ENCODE measurements at places on chromosomes 7 and 10.
A peak's percentile ranks its signal among the peaks of the same experiment; 100 is the strongest.

- DNase-seq: peak; percentile 91
Observed at GRCh38 chr7:17663061-17663675, 277.1 kb downstream of the SNX13 start.

- no peak for DNase-seq
Observed at GRCh38 chr10:19845503-19846368, 29.5 kb downstream of the PLXDC2 start.

DNA sequence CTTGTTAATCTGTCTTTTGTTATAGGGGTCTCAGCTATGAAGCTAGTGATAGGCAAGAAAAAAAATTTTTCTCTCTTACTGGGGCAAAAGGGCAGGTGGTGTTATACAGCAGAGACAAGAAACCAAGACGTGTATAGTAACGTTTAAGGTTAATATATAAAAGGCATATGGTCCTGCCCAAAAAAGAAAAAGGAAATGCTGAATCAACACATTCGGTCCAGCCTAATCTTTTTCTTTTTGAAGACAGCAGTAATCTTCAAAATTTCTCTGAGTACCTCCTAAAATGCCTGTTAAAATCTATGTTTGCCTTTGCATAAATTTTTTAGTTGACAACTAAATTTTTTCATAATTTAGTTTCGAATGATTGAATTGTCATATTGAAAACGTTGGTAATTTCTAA is 54.5 kb downstream of the P4HA1 start:
- DNase-seq: no peak

DNA sequence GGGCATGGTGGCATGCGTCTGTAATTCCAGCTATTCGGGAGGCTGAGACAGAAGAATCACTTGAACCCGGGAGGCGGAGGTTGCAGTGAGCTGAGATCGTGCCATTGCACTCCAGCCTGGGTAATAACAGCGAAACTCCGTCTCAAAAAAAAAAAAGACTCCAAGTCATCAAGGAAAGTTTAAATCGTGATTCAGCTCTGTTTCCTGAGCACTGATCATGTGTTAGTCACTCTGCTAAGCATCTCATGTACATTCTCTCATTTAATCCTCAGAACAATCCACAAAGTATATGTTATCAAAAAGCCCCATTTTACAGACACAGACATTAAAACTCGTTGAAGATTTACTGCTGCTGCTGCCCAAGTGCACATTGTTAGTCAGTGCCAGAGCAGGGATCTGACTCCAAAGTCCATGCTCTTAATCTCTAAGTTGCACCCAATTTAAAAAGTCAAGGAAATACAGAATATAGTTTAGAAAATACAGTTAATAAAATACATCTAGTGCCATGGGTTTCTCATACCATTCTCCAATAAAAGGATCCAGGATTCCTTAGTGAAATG is 6.2 kb downstream of the PIK3AP1 start:
- DNase-seq: peak; percentile 51

Data from EL (cell line).